ENCODE measurements at places on chromosomes 2 and 18.

- DNase-seq, result no peak
These were observed 13.6 kb downstream of the EN1 start for GRCh38 chr2:118833716-118834439.

GRCh38 chr2:16386431-16386830 is 279.2 kb downstream of the CYRIA start:
- no peak for DNase-seq

DNA sequence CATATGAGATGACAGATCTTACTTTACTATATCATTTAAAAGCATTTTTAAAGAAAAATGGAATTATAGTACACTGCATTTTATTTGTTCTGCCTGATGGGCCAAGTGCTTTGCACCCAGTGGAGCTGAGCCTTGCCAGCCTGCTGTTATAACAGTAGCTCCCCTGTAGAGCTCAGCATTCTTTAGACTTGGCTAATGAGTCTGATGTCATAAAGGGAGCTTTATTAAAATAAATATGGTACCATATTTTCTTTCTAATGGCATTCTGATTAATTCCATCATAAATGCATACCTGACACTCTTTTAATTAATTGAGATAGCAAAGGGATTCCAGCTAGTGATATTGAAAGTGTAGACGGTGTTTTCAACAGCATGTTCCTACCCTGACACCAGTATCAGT is 40.7 kb downstream of the PARD3B start:
- DNase-seq, result no peak

DNA sequence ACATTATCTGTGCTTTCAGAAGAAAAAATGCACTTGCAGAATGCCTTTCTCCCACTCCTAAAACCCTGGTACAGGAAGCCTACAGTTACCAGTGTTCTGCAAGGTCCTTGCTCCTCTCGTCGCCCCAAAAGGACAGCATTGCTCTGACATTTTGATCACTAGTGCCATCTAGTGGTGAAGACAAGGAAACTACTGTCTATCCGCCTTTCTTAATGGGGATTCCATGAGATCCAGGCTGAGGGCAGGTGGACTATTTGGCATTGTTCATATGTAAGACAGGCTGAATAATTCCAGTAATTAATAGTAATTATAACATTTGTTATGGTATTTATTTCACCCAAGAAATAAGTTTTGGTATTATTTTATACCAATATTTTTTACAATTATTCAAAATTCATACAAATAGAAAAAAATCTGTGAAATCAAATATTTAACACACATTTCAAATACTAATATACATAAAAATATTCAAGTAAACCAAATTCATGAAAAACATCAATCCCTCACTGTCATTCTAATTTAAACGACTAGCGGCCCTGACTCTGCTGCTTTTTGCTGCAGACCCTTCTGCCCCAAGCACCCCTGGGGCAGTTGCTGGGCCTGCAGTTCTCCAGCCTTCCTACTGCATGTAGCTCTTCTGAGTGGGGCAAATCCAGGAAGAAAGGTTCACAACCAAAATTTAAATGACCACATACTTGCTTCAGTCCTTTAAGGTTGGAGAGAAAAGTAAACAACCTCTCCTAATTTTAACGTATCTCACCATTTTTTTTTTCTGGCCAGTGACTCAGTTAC is 19.0 kb downstream of the TPGS2 start:
- DNase-seq, result no peak

GRCh38 chr18:59453468-59453961 is 94.5 kb upstream of the LMAN1 start:
- DNase-seq, result no peak

GRCh38 chr18:39326772-39327171 is 1761.2 kb upstream of the CELF4 start:
- no peak for DNase-seq

GRCh38 chr2:227996366-227996765 is 124.9 kb downstream of the DAW1 start:
- no peak for DNase-seq

- no peak for DNase-seq
These were observed 1.0 kb upstream of the PRKD3 start for GRCh38 chr2:37325625-37326071.

- DNase-seq, result peak; percentile 50
These were observed 145.6 kb downstream of the FAM161A start for GRCh38 chr2:61707984-61708852.

GRCh38 chr18:22844190-22844589 is 88.9 kb upstream of the RBBP8 start:
- no peak for DNase-seq

All from non-pigmented ciliary epithelial cell (primary cell).